HAP-1 (cell line): ENCODE measurements at places on chromosomes 1 and 21.

GRCh38 chr1:43605766-43606165 is 44.2 kb upstream of the KDM4A start:
- no peak for DNase-seq

DNA sequence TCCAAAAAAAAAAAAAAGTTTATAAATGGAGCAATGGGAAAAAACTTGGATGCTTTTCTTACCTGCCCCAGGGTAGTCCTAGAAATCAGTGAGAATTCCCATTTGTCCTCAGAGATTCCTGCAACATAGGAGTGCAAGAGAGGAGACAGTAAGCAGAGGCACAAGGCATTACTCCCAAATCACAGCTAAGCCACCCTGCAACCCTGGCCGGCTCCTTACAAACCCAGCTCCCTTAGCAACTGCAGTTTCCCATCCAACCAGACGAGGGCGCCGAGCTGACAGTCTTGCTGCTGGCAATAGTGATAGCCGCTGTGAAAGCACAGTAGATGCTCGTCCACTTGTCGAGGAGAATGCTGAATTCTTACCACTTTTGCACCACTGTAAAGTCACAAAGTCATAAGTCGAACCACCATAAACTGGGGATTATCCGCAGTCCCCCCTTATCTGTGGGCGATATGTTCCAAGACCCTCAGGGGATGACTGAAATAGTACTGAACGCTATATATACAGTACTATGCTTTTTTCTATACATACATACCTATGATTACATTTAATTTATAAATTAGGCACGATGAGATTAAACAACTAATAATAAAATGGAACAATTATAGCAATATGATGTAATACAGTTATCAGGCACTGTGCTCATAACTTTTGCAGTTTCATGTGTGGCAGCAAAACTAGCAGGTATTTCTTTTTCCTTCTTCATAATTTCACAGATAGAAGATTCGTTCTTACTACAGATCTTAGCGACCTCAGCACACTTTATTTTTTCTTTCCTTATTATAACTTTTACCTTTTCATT is 6.0 kb upstream of the PITHD1 start:
- peak; percentile 93 for DNase-seq

- DNase-seq: no peak
Measured at GRCh38 chr1:44811234-44811633, 2.9 kb downstream of the BTBD19 start.

GRCh38 chr1:30373471-30374399 is 349.6 kb downstream of the MATN1 start:
- no peak for DNase-seq

GRCh38 chr1:98017184-98017583 is 96.3 kb upstream of the DPYD start:
- DNase-seq: no peak

GRCh38 chr1:46160212-46160611 is 14.7 kb upstream of the TSPAN1 start:
- no peak for DNase-seq

- no peak for DNase-seq
Measured at GRCh38 chr1:117371441-117372151, 4.3 kb downstream of the MAN1A2 start.

- no peak for DNase-seq
Measured at GRCh38 chr1:164765992-164766720, 207.2 kb downstream of the PBX1 start.

DNA sequence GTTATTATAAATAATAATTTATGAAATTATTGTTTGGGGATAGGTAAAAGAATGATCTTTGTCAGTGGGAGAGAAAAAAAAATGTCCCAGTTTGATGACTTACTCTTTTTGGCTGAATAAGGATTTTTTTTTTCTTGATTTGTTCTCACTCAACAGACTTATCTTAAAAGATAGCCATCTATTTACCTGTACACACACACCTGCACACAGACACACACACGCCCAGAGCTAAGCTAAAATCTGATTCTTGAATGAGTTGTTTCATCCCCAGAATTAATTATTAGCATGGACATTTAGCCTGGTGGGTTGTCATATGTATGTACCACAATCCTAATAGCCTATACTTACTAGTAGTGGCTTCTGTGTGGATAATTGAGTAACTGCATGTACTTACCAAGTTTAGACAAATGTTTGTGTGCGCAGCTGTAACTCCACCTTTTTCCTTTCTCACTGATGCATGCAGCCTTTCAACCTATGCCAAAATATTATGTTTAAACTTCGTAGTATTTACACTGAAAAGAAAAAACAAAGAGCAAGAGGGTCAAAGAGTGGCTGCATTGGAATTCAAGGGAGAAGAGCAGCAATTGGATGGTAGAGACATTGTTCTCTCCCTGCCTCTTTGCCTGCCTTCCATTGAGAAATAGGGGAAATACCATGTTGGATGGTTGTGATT is 174.3 kb downstream of the ADGRL2 start:
- no peak for DNase-seq

DNA sequence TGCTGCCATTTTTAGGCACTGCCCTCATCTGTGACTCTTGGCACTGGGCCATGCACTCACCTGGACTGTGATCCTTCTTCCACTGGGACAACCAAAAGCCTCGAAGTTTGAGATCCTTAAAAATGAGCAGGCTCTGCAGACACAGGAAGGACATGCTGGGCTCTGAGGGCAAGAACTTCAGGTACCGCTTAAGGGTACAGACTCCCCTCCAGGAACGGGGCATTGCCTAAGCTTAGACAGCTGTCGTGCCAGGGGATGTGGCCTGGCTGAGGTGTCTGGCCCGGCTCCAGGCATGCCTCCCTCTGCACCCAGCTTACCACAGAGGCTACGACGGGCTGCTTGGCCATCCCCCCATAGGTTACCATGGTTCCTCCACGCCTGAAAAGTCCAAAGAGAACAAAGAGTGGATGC is 14.2 kb upstream of the SRSF4 start:
- no peak for DNase-seq

GRCh38 chr1:47677241-47677940 is 239.5 kb downstream of the FOXD2 start:
- no peak for DNase-seq
